ENCODE measurements at places on chromosomes 13 and 19.

- DNase-seq: no peak
Observed at GRCh38 chr13:33106656-33107360, 90.6 kb downstream of the KL start.

- DNase-seq: no peak
Observed at GRCh38 chr13:20566468-20566897, 474 bp upstream of the IFT88 start.

DNA sequence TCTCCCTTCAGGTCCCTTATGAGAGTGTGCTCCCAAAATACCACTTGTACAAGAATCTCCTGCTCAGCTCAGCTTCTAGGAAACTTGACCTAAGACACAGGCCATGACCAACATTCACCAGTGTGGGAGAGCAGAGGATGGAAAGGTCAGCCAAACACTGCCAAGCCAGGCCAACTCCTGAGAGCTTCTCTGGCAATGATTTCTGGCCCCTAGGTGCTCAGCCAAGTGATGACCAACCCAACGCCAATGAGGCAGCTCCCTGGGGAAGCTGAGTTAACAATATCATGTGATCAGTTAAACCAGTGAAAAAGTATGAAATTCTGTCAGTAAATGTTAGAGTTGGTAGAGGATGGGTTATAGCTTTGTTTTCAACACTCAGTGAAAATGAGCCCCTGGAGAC is 49.1 kb upstream of the FLT1 start:
- no peak for DNase-seq

- peak; percentile 90 for DNase-seq
Observed at GRCh38 chr19:49987159-49987698, 26.3 kb upstream of the SIGLEC11 start.

DNA sequence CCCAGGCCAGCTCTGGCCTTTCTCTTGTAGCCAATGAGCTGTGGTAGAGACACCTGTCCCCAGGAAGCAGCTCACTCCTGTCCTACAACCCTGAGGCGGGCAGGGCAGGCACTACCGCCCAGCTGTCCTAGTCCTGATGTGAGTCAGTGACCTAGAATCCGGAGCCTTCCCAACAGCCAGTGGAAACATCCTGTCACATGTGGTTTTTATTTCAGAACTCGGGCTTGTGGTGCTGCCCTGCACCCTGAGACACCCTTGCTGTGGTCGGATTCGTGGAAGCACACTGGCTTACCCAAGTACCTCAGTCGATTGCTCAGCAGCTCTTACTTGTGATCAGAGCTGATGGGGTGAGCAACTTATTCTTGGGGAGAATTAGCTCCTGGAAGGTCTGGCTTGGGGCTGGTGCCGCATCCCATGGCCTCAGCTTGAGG is 83.6 kb upstream of the ARHGEF7 start:
- DNase-seq: peak; percentile 67

- no peak for DNase-seq
Observed at GRCh38 chr13:99214232-99214631, 13.6 kb downstream of the UBAC2 start.

- DNase-seq: no peak
Observed at GRCh38 chr13:50697746-50698539, 145.5 kb downstream of the DLEU7 start.

- no peak for DNase-seq
Observed at GRCh38 chr19:4807188-4807587, 15.7 kb downstream of the FEM1A start.

DNA sequence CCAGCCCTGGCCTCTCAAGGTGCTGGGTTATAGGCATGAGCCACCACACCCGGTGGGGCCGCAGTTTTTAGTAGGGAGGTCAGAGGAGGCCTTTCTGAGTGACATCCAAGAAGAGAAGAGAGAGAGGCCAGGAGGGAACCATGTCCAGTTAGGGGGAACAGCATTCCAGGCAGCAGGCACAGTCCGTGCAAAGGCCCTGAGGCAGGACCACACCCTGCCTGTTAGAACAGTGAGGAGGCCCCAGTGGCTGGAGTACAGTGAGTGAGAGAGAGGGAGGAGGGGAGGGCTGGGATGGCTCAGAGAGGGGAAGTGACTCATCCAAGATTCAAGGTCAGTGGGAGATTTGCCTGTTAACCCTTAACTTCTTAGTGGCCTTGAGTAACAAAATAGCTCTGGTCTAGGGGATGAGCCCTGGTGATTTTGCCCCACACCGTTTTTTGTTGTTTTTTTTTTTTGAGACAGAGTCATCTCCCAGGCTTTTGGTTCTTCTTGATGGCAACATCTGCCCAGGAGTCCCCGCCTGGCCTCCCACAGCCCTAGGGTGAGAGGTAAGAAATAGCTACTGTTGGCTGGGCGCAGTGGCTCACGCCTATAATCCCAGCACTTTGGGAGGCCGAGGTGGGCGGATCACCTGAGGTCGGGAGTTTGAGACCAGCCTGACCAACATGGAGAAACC is 2.7 kb upstream of the PLIN3 start:
- peak; percentile 90 for DNase-seq

- DNase-seq: no peak
Observed at GRCh38 chr19:50977626-50978025, 6.1 kb downstream of the KLK7 start.

GRCh38 chr13:106155411-106155810 is 380.1 kb downstream of the EFNB2 start:
- DNase-seq: no peak

DNA sequence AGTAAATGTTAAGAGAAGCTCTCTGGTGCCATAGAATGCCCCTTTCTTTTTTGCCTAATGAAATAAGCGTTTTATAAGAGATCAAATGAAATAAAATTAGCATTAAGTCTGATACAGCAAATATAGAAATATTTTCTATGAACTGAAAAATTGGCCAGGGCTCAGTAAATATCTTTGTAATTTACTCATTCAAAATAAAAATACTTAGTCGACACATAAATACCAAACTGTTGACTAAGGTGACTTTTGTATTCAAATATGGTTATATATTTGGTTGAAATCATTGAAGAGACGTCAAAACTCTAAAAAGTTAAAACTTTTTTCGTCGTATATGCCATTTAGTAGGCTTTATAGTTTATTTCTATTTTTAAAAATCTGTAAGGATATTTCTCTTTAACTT is 25.6 kb downstream of the IPO5 start:
- peak; percentile 31 for DNase-seq

- DNase-seq: no peak
Observed at GRCh38 chr19:3834349-3835054, 34.3 kb downstream of the ZFR2 start.

- no peak for DNase-seq
Observed at GRCh38 chr13:21526707-21527540, 67.8 kb upstream of the ZDHHC20 start.

- no peak for DNase-seq
Observed at GRCh38 chr13:59157181-59157580, 1006.5 kb downstream of the DIAPH3 start.

DNA sequence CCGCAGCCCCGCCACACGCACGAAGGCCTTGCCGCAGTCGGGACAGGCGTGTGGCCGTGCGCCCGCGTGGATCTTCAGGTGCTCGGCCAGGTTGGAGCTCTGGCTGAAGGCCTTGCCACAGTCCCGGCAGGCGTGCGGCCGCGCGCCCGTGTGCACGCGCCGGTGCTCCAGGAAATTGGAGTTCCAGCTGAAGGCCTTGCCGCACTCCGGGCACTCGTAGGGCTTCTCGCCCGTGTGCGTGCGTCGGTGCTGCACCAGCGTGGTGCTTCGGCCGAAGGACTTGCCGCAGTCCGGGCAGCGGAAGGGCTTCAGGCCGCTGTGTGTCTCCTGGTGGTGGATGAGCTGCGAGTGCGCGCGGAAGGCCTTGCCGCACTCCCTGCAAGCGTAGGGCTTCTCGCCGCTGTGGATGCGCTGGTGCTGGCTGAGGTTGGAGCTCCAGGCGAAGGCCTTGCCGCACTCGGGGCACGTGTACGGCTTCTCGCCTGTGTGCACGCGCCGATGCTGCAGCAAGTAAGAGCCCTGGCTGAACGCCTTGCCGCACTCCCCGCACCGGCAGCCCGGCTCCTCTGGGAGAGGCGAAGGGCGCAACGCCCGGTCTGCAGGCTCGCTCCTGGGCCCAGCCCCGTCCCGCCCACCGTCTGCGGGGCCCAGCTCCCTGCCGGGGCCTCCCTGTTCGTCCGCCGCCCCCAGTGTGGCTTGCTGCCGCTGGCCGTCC is 3.6 kb upstream of the A1BG start:
- no peak for DNase-seq

DNA sequence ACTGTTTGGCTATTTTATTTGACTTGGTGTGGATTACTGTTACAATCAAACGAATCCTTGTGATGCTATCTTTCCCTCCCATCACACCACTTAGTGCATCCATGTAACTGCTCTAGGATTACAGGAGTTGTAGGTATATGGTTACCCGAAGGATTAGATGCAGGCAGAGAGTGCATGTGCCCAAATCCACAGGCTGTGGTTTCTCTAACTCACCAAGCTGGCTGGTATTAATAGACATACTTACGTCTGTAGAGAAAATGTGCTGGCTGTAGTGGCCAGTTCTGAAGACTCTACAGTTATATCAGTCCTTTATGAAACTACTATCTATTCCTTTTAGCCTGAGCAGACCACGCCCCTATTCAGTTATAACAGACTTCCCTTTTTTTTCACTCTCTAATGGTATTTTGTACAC is 1.1 kb upstream of the HMGB1 start:
- DNase-seq: peak; percentile 27

DNA sequence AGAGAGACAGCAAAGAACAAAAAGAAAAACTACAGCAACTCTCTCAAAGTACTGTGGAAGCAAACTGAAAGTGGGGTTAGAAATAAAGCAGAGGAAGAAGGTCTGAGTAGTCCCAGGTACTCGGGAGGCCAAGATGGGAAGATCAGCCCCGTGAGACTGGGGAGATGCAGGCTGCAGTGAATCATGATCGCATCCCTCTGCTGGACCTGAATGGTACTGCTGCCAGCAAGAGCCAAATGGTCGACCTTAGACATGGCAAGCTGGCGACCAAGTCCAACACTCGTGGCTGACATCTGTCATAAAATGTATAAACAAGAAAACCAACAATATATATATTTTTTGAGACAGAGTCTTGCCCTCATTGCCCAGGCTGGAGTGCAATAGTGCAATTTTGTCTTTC is 33.7 kb upstream of the ZNF724 start:
- no peak for DNase-seq

DNA sequence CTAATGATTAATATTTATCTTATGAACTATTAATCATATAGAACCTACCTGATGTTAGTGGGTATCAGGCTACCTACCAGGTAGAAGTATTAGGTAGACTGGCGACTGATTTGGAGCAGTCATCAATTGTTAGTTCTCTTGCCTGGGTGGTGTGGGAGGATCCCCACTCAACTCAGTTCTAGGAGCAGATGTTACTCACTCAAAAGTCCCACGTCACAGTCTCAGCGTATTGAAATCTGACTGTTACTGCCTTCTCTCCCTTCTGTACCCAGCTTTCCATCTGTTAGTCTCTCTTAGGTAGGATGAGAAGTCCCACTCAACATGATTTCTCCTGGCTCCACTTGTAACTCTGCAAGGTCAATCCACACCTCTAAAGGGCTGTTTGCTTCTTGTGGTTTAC is 102.7 kb downstream of the OLFM4 start:
- no peak for DNase-seq

GRCh38 chr13:51270623-51271415 is 48.6 kb downstream of the FAM124A start:
- no peak for DNase-seq

- DNase-seq: no peak
Observed at GRCh38 chr13:53460796-53461195, 432.2 kb downstream of the OLFM4 start.

Data from astrocyte of the spinal cord (primary cell).